ENCODE measurements at places on chromosomes 6 and 20.

- no peaks in the 10 kb centered on the region for H3K36me3 ChIP-seq
- no peak overlapping the region for H3K4me3 ChIP-seq
- no peaks in the 10 kb centered on the region for H3K27me3 ChIP-seq
- no peak overlapping the region for H3K27ac ChIP-seq
- DNase-seq = no peak
- H3K4me1 ChIP-seq = peaks cover 2% of the 10 kb centered on the region
Observed at GRCh38 chr6:76940191-76940590, 523.1 kb downstream of the HTR1B start.

DNA sequence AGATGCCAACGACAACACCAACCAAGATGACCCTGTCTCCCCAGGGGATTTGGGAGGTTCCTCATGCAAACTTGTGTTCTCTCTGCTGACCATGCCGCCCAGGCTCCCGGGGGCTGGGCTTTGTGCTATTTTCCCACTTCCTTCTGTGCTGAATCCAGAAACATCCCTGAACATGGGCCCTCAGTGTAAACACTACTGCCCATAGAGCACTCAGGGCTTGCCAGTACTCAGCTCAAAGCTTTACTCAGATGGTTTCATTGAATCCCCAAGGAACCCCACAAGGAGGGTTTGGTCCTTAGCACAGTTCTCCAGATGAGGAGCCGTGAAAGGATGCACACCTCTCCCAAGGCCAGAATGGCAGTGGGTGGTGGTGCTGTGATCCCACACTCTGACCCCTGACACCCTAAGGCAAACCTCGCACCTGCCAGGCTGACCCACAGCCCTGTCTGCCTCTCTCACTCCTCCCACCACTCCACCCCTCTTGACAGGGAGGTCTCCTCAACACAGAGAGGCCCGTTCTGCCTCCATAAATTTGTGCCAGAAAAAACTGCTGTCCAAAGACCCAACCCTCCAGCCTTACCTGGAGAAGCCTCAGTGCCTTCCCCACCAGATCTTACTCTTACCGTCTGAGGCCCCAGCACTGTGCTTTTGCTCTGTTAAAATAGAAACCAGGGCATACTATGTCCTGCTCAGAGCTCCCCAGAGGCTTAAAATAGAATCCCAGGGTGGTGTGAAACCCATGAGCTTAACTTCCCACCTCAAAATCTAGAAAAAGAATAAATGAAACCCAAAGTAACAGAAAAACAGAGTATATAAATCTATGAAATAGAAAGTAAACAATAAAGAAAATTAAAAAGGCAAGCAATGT, 283.0 kb upstream of the CDH4 start:
- H3K4me3 ChIP-seq = no peak overlapping the region
- no peaks in the 10 kb centered on the region for H3K36me3 ChIP-seq
- no peak for DNase-seq
- H3K27ac ChIP-seq = no peak overlapping the region

DNA sequence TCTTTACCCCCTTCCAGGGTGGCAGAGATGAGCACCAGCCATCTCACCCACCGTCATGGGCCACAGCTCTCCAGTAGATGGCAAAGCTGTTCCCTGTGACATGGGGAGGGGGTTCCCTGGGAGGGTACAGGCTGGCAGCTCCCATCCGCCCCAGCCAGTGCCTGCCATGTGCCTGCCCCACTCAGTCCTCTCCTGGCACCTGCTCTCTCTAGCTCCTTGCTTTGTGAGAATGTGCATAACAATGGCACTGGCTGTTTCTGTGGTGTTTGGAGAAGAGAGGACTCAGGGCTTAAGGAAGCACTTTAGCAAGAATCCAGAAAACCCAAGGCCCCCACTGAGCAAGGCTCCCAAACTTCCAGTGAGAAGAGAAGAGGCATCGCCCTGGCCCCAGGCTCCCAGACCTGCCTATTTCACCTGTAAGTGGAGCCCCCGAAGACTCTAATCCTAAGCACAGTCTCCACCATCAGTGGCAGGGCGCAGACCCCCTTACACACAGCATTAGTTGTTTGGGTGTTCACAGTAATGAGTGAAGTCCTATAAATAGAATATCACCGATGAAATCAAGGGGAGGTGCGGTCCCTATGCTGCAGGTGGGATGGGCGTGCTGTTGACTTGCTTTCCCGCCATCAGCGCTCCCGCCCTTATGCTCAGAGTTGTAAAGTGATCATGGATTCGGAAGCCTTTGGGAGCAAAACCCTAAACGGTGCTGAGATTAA, 110.2 kb downstream of the AGPAT4 start:
- no peaks in the 10 kb centered on the region for H3K27me3 ChIP-seq
- no peak overlapping the region for H3K4me3 ChIP-seq
- no peak overlapping the region for H3K27ac ChIP-seq
- peaks cover 24% of the 10 kb centered on the region for H3K36me3 ChIP-seq
- DNase-seq = no peak
- H3K4me1 ChIP-seq = no peaks in the 10 kb centered on the region

GRCh38 chr6:142872376-142872775, 72.6 kb downstream of the HIVEP2 start:
- no peak overlapping the region for H3K27ac ChIP-seq
- no peak overlapping the region for H3K4me3 ChIP-seq
- H3K27me3 ChIP-seq = no peaks in the 10 kb centered on the region
- peaks cover 3% of the 10 kb centered on the region for H3K4me1 ChIP-seq
- H3K36me3 ChIP-seq = no peaks in the 10 kb centered on the region
- DNase-seq = no peak

DNA sequence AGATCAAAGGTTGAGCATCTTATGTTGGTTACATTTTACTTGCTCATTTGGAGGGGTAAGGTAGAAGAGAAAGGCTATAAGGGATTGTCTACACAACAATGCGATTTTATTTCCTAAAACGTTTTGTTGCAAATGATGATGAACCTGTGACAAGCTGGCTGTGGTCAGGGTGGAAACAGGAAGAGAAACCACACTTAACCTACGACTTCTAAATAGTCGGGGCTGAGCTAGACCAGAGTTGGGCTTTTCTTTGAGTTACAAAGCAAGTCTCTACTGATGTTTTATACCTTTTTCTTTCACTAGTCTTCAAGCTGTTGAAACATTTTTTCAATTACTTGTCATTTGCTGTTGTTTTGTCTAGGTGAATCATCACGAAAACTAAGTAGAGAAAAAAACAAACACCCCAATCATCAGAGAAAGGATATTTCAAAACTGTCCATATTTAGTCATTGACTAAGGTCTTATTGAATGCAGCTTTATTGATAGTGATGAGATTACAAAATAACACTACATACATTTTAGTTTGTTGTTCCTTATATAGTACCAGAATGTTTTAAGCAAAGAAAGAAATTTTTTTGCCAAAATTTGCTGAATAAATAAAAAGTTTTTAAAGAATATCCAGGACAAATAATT, 18.0 kb downstream of the KLHL31 start:
- no peaks in the 10 kb centered on the region for H3K36me3 ChIP-seq
- H3K27me3 ChIP-seq = no peaks in the 10 kb centered on the region
- no peak overlapping the region for H3K4me3 ChIP-seq
- H3K27ac ChIP-seq = no peak overlapping the region

- peak; percentile 74 for DNase-seq
- H3K27me3 ChIP-seq = no peaks in the 10 kb centered on the region
- no peak overlapping the region for H3K4me3 ChIP-seq
Observed at GRCh38 chr6:82298012-82298411, 50.5 kb upstream of the IBTK start.

GRCh38 chr20:58938078-58938477, 43.0 kb upstream of the NELFCD start:
- DNase-seq = no peak
- no peaks in the 10 kb centered on the region for H3K36me3 ChIP-seq
- no peaks in the 10 kb centered on the region for H3K27me3 ChIP-seq
- no peak overlapping the region for H3K27ac ChIP-seq
- H3K4me3 ChIP-seq = no peak overlapping the region

DNA sequence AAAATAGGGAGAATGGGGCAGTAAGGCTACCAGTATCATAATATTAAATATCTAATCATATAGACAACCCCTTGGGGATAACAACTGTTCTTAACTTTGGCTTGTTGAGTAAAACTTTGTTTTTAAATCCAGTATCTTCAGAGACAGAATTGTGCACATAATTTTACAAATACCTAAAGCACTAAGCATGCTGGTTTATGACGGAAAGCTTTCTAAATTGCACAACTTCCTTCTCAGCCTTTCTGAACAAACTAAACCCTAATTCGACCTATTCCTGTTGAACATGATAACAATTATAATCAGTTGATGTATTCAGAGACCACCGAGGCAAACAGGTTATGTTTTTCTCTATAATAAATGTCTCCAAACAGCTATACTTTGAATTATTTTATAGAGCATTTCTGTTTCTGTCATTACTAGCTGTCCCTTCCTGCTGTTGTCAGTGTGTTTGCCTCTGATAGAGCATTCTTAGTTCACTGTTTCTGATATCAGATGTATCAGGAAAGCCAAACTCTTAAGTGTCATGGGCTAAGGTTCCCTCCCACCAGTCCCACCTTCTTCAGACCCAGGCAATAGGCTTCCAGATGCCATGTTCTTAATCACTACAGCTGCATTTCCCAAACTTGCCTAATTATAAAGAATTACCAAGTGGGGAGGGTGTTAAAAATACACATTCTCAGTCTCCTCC, 8.7 kb downstream of the ZHX3 start:
- H3K27me3 ChIP-seq = no peaks in the 10 kb centered on the region
- no peaks in the 10 kb centered on the region for H3K4me1 ChIP-seq
- no peak overlapping the region for H3K4me3 ChIP-seq
- no peak overlapping the region for H3K27ac ChIP-seq
- peak; percentile 37 for DNase-seq

GRCh38 chr6:24249926-24250325, 107.9 kb downstream of the DCDC2 start:
- H3K27me3 ChIP-seq = no peaks in the 10 kb centered on the region
- no peak for DNase-seq
- H3K4me3 ChIP-seq = no peak overlapping the region
- no peak overlapping the region for H3K27ac ChIP-seq

DNA sequence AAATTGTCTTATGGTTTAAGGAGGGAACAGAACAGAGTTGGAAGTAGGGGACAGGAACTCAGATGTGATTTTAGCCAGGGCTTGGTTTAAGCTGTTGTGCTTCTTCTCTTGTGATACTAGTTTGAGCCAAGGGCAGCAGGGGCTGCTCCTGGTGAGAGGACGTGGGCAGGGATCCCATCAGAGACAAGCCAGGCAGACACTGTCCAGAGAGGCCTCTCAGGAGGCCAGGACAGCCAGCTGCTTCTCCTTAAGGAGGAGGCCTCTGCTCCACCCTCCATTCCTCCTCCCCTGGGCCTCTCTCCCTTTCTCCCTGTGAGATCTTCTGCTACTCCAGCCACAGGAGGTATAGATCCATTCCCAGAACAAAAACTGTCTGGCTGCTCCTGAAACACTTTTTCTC, 108.4 kb upstream of the MLN start:
- H3K27me3 ChIP-seq = no peaks in the 10 kb centered on the region
- DNase-seq = no peak
- H3K27ac ChIP-seq = no peak overlapping the region
- no peaks in the 10 kb centered on the region for H3K36me3 ChIP-seq

DNA sequence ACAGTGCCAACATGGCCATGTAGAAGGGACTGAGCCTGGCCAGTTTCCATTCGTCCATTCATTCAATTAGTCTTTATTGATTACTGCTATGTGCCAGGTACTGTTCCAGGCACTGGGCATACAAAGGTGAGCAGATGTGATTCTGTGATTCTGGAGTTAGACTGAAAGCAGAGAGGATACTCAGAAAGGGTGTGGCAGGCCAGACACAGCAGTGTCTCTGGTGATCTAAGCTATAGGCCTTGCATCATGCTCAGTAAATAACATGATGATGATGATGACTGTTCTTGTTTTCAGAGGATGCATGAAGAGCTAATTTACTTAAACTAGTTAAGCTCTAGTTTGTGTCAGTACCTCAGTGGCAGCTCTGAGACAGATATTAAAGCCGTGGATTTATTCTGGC, 31.4 kb upstream of the FUCA2 start:
- no peaks in the 10 kb centered on the region for H3K4me1 ChIP-seq
- DNase-seq = no peak
- H3K27ac ChIP-seq = no peak overlapping the region
- no peak overlapping the region for H3K4me3 ChIP-seq

GRCh38 chr6:3541006-3541585, 84.2 kb upstream of the SLC22A23 start:
- no peak overlapping the region for H3K4me3 ChIP-seq
- no peak for DNase-seq
- H3K27me3 ChIP-seq = no peaks in the 10 kb centered on the region
- no peaks in the 10 kb centered on the region for H3K4me1 ChIP-seq

DNA sequence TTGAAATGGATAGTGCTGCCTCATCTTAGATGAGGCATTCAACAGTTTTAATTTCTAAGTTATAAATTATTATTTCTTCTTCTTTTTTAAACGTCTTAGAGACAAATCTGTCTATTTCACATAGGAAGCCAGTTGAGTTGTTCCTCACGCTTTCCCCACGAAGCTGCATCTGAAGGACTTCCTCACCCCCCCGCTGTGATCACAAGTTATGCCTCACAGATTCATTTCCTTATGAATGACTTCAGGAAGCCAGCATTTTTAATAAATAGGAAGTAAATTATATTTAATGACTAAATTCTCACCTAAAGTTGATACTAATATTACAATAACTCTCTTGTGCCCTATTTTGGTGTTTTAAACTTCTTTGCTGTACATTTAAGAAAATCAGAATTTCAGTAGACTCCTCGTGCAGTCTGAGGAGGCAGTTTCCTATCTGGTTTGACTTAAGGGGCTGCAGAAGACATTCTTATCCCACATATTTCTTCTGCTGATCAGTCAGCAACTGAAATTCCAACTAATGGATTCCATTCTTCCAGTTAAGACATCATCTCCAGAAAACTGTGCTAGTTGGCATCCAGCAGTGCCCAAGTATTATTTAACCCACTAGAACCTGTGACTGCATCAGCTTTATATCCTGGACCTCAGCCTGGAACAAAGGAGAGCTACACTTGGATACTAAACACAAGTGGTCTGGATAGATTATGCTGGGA, 182.7 kb upstream of the CCN2 start:
- H3K27me3 ChIP-seq = no peaks in the 10 kb centered on the region
- H3K4me3 ChIP-seq = no peak overlapping the region
- no peaks in the 10 kb centered on the region for H3K36me3 ChIP-seq
- no peak for DNase-seq
- no peak overlapping the region for H3K27ac ChIP-seq
- peaks cover 2% of the 10 kb centered on the region for H3K4me1 ChIP-seq

- no peaks in the 10 kb centered on the region for H3K36me3 ChIP-seq
- no peaks in the 10 kb centered on the region for H3K27me3 ChIP-seq
- no peak for DNase-seq
- no peaks in the 10 kb centered on the region for H3K4me1 ChIP-seq
Observed at GRCh38 chr6:154709621-154710020, 23.6 kb upstream of the SCAF8 start.

- no peak for DNase-seq
- H3K4me1 ChIP-seq = no peaks in the 10 kb centered on the region
- no peak overlapping the region for H3K27ac ChIP-seq
- H3K27me3 ChIP-seq = no peaks in the 10 kb centered on the region
- no peak overlapping the region for H3K4me3 ChIP-seq
- no peaks in the 10 kb centered on the region for H3K36me3 ChIP-seq
Observed at GRCh38 chr6:158960026-158960425, 40.0 kb downstream of the RSPH3 start.
